ENCODE measurements at places on chromosomes 11 and 22. TPM values are rescaled to one million over a fixed set of nuclear protein-coding genes. Genes with fewer than 3 reads are reported as not detected.

GRCh38 chr11:22346282-22346681 lies 8.1 kb downstream of the SLC17A6 start:
- DNase-seq, result no peak
- H3K4me3 ChIP-seq, result no peak overlapping the region
- no peaks in the 10 kb centered on the region for H3K36me3 ChIP-seq

- no peak for DNase-seq
- peaks cover 6% of the 10 kb centered on the region for H3K36me3 ChIP-seq
- H3K4me1 ChIP-seq, result no peaks in the 10 kb centered on the region
- no peaks in the 10 kb centered on the region for H3K27me3 ChIP-seq
- H3K27ac ChIP-seq, result no peak overlapping the region
- H3K4me3 ChIP-seq, result no peak overlapping the region
These were observed 48.2 kb downstream of the ST3GAL4 start for GRCh38 chr11:126403658-126404057.

- H3K27ac ChIP-seq, result no peak overlapping the region
- H3K4me1 ChIP-seq, result no peaks in the 10 kb centered on the region
- no peak overlapping the region for H3K4me3 ChIP-seq
These were observed 461.6 kb upstream of the ISX start for GRCh38 chr22:34604312-34604711.

Gene KRTAP5-11
- total RNA-seq, result not detected

- no peak overlapping the region for H3K4me3 ChIP-seq
- peaks cover 44% of the 10 kb centered on the region for H3K4me1 ChIP-seq
- no peaks in the 10 kb centered on the region for H3K36me3 ChIP-seq
- no peaks in the 10 kb centered on the region for H3K27me3 ChIP-seq
- peak overlapping the region; percentile 85 for H3K27ac ChIP-seq
- peak; percentile 78 for DNase-seq
These were observed 10.1 kb downstream of the C11orf91 start for GRCh38 chr11:33690290-33691065.

Gene GLB1L3
- not detected for total RNA-seq

Gene CDC42EP2
- 8.5 TPM for total RNA-seq

- H3K27ac ChIP-seq, result no peak overlapping the region
- H3K4me1 ChIP-seq, result peaks cover 6% of the 10 kb centered on the region
- no peaks in the 10 kb centered on the region for H3K36me3 ChIP-seq
- H3K27me3 ChIP-seq, result no peaks in the 10 kb centered on the region
- DNase-seq, result no peak
These were observed 26.6 kb downstream of the TIMP3 start for GRCh38 chr22:32828150-32828549.

DNA sequence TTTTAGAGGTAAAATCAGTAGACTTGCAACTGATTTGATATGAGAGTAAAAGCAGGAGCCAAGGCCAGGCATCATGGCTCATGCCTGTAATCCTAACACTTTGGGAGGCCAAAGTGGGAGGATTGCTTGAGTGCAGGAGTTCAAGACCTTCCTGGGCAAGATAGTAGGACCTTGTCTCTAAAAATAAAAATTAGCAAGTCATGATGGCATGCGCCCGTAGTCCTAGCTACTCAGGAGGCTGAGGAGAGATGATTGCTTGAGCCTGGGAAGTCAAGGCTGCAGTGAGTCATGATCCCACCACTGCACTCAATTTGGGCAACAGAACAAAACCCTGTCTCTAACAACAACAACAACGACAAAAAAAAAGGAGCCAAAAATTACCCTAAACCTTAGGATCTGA lies 13.5 kb downstream of the SGSM3 start:
- no peaks in the 10 kb centered on the region for H3K27me3 ChIP-seq
- H3K4me1 ChIP-seq, result peaks cover 3% of the 10 kb centered on the region
- H3K4me3 ChIP-seq, result no peak overlapping the region
- H3K36me3 ChIP-seq, result no peaks in the 10 kb centered on the region
- DNase-seq, result no peak
- H3K27ac ChIP-seq, result no peak overlapping the region

GRCh38 chr22:35541254-35541748 lies 670 bp downstream of the RASD2 start:
- no peaks in the 10 kb centered on the region for H3K36me3 ChIP-seq
- H3K27ac ChIP-seq, result peak overlapping the region; percentile 65

- H3K27me3 ChIP-seq, result no peaks in the 10 kb centered on the region
- H3K4me3 ChIP-seq, result no peak overlapping the region
- DNase-seq, result no peak
These were observed 133.3 kb downstream of the ATXN10 start for GRCh38 chr22:45804986-45805325.

GRCh38 chr11:117950993-117951961 lies 22.1 kb upstream of the TMPRSS13 start:
- no peaks in the 10 kb centered on the region for H3K36me3 ChIP-seq
- H3K27me3 ChIP-seq, result no peaks in the 10 kb centered on the region
- no peak for DNase-seq

DNA sequence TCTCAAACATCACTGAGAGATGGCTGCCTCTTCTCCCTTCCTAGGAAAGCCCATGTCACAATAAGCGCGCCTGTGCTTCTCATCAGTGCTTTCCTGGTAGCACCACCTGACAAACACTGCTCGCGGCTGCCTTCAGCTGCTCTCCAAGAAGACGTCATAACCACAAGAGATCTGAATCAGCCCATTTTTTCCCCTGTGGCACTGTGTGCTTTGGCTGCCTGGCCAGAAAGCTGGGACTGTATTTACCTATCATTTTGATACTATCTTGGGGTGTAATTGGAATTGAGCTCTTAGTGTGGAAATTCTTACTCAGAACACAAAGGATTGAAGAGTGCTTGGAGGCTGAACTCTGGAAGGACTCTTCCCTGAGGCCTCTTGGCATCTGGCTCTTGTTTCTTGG lies 50.3 kb upstream of the EHF start:
- no peaks in the 10 kb centered on the region for H3K4me1 ChIP-seq
- H3K36me3 ChIP-seq, result no peaks in the 10 kb centered on the region
- no peaks in the 10 kb centered on the region for H3K27me3 ChIP-seq

GRCh38 chr22:29313576-29314466 lies 1.7 kb downstream of the RASL10A start:
- peaks cover 39% of the 10 kb centered on the region for H3K4me1 ChIP-seq
- no peak overlapping the region for H3K27ac ChIP-seq
- no peak for DNase-seq
- peak overlapping the region; percentile 57 for H3K4me3 ChIP-seq
- H3K27me3 ChIP-seq, result peaks cover 15% of the 10 kb centered on the region

GRCh38 chr11:122170815-122171475 lies 54.9 kb upstream of the BLID start:
- DNase-seq, result no peak
- no peak overlapping the region for H3K27ac ChIP-seq
- no peaks in the 10 kb centered on the region for H3K27me3 ChIP-seq

DNA sequence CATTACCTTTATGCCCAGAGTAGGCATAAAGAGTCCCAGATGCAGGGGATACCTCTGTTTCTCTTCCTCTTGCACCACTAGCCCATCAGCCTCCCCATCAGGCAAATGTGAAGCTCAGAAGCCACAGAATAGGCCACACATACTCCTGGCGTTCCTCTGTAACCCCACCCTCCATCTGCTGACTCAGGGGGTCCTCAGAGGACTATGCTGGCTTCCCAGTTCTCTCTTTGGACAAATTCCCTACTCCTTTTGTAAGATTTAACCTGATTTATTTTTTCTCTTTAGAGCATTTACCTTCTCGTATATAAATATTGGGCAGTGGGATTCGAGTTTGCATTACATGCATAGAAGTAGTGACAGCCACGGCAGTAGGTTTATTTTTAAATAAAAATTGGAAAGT lies 262.3 kb upstream of the CADM1 start:
- H3K27me3 ChIP-seq, result no peaks in the 10 kb centered on the region
- no peak overlapping the region for H3K27ac ChIP-seq
- H3K36me3 ChIP-seq, result no peaks in the 10 kb centered on the region
- no peak overlapping the region for H3K4me3 ChIP-seq
- no peak for DNase-seq
- H3K4me1 ChIP-seq, result no peaks in the 10 kb centered on the region

- peaks cover 6% of the 10 kb centered on the region for H3K4me1 ChIP-seq
- no peak overlapping the region for H3K27ac ChIP-seq
- no peak overlapping the region for H3K4me3 ChIP-seq
- no peaks in the 10 kb centered on the region for H3K27me3 ChIP-seq
- no peak for DNase-seq
These were observed 43.2 kb upstream of the DLAT start for GRCh38 chr11:111982019-111982464.

Gene RFPL2
- total RNA-seq, result not detected

GRCh38 chr22:22392131-22392530 lies 116.4 kb downstream of the ZNF280B start:
- H3K4me3 ChIP-seq, result no peak overlapping the region
- H3K27me3 ChIP-seq, result no peaks in the 10 kb centered on the region
- H3K36me3 ChIP-seq, result no peaks in the 10 kb centered on the region
- no peak for DNase-seq

Gene ELFN2
- not detected for total RNA-seq

Gene OR8A1
- total RNA-seq, result 0.81 TPM

- H3K27me3 ChIP-seq, result no peaks in the 10 kb centered on the region
- H3K4me3 ChIP-seq, result no peak overlapping the region
- H3K4me1 ChIP-seq, result no peaks in the 10 kb centered on the region
- no peak for DNase-seq
These were observed 16.0 kb downstream of the USH1C start for GRCh38 chr11:17528181-17528691.

Gene OR2AG2
- not detected for total RNA-seq

DNA sequence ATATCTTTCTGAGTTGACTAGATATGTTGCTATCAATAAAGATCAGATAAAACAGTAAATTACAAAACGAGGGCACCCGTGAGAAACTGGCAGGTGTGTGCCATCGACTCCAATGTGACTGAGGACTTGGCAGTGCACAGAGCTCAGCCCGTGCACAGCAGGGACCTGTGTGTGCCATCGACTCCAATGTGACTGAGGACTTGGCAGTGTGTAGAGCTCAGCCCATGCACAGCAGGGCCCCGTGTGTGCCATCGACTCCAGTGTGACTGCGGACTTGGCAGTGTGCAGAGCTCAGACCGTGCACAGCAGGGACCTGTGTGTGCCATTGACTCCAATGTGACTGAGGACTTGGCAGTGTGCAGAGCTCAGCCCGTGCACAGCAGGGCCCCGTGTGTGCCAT lies 347.2 kb upstream of the B3GAT1 start:
- no peaks in the 10 kb centered on the region for H3K4me1 ChIP-seq
- DNase-seq, result no peak
- no peak overlapping the region for H3K4me3 ChIP-seq
- H3K36me3 ChIP-seq, result no peaks in the 10 kb centered on the region
- no peaks in the 10 kb centered on the region for H3K27me3 ChIP-seq

Gene KCNJ1
- not detected for total RNA-seq

DNA sequence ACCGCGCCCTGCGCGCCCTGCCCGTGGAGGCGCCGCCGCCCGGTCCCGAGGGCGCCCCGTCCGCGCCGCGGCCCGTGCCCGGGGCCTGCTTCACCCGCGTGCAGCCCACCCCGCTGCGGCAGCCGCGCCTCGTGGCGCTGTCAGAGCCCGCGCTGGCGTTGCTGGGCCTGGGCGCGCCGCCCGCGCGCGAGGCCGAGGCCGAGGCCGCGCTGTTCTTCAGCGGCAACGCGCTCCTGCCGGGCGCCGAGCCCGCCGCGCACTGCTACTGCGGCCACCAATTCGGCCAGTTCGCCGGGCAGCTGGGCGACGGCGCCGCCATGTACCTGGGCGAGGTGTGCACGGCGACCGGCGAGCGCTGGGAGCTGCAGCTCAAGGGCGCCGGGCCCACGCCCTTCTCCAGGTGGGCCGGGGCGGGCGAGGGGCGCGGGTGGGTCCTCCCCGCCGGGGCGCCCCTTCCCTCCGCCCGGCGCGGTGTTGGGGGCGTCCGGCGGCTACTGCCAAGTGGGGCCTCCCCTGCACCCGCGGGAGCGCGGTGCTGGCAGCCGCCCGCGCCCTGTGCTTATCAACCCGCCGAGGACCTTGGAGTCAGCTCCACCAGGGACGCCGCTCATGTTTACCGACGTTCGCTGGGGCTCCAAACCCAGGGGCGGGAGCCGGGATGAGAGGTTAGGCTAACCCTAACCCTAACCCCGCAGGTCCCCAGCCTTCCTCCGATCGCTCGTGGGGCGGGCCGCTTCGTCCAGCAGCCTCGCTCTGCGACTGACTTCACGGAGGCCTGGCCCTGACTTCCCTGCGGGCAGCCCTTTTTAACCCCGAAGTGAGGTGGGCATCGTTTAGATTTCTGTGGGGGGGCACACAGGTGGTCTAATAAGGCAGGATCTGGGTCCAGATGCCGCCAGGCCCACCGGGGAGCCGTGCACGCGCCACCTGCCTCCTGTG lies 649 bp downstream of the SELENOO start:
- peaks cover 17% of the 10 kb centered on the region for H3K4me1 ChIP-seq
- H3K36me3 ChIP-seq, result peaks cover 3% of the 10 kb centered on the region
- H3K4me3 ChIP-seq, result peak overlapping the region; percentile 97

Gene MRPL11
- total RNA-seq, result 16.7 TPM

Measured in thoracic aorta (tissue), 2 donors.